ENCODE measurements at places on chromosomes 2 and 18. TPM values are rescaled to one million over a fixed set of nuclear protein-coding genes. Genes with fewer than 3 reads are reported as not detected.

DNA sequence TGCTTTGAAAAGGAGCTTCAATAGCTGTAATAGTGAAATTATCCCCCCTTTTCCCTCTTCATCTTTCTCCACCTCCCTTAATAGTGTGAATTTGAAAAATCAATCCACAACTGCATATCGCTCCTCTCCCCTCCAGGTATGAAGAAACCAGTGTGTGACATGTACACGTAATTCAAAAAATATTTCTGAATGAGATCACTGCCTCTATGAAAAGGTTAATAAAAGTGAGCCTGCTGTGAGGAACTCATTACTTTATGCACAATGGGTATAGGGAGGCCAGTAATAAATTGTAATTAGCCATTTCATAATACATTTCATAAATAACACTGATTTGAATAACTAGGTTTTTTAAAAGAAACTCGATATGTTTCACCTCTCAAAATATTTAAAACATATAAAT is 209.0 kb upstream of the KYNU start:
- DNase-seq, result no peak

GRCh38 chr2:213152065-213152794 is 818 bp upstream of the IKZF2 start:
- DNase-seq, result peak; percentile 80

GRCh38 chr18:10953672-10954071 is 195.7 kb downstream of the PIEZO2 start:
- DNase-seq, result no peak

GRCh38 chr2:181348107-181348837 is 108.9 kb upstream of the ITGA4 start:
- DNase-seq, result no peak

GRCh38 chr2:128302011-128302743 is 16.5 kb downstream of the HS6ST1 start:
- no peak for DNase-seq

The KCNG2 gene
- total RNA-seq, result 0.32 TPM

The SOCS6 gene
- total RNA-seq, result 22.8 TPM

Measured in cardiac septum (tissue), 1 donor.